ENCODE measurements at places on chromosomes 7 and 10.

GRCh38 chr7:157425761-157426160, 89.0 kb downstream of the DNAJB6 start:
- no peak for DNase-seq

GRCh38 chr10:120971671-120972070, 120.5 kb downstream of the WDR11 start:
- no peak for DNase-seq

DNA sequence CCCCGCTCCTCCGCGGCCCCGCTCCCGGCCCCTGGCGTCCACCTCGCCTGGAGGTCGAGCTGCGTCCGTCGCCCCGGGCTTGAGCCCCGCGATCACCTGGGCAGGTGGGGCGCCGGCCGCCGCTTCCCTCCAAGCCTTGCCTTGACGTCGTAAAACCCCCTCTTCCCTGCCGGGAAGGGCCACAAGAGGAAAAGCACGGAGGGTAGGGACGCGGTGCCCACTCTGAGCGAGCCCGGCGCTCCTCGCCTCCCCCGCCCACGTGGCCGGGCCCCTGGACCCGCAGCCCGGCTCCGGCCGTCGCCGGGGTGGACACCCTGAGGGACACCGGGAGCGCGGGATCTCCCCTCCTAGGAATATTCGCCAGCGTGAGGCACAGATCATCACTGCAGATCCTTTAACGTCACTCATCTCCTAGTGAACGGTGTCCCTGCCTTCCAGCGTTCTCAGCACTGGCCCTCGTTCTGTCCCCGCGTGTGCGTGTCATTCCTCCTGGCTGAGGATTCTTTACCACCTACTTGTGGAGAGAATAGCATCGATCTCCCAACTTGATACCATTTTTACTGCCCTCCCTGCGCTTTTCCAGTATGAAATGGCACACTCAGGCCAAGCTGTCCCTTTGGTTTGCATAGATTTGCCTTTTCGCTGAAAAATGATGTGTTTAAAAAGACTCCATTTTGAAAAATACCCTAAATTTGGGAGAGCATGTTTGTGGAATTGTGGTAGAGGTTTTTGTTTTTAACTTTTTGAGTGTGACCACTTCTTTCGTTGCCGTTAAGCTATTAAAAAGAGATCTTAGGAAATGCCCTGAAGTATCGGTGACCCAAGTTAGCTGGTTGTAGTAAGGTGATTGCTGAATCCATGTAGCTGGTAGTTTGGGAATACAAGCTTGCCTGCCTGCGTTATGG, 649 bp downstream of the ACTR3B start:
- DNase-seq = no peak

GRCh38 chr7:36210291-36210922, 57.4 kb downstream of the EEPD1 start:
- DNase-seq = no peak

DNA sequence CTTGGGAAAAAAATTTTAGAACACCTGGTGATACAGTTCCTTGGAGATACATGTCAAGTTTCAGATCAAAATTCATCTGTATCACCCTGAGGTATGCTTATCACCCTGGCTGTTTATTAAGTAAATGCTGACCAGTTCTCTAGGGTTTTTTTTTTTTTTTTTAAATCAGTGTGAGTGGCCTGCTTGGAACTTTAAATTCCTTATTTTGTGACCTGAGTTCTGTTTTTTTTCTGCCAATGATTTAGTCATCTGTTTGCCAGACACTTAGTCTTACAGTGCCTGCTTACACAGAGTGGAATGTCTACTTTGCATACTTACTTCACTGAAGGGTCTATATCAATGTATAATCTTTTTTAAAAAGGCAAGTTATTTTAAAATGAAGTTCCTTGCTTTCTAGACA, 1.8 kb downstream of the TSPAN13 start:
- DNase-seq = no peak

- no peak for DNase-seq
These were observed 970.2 kb downstream of the SORCS3 start for GRCh38 chr10:105611244-105611798.

DNA sequence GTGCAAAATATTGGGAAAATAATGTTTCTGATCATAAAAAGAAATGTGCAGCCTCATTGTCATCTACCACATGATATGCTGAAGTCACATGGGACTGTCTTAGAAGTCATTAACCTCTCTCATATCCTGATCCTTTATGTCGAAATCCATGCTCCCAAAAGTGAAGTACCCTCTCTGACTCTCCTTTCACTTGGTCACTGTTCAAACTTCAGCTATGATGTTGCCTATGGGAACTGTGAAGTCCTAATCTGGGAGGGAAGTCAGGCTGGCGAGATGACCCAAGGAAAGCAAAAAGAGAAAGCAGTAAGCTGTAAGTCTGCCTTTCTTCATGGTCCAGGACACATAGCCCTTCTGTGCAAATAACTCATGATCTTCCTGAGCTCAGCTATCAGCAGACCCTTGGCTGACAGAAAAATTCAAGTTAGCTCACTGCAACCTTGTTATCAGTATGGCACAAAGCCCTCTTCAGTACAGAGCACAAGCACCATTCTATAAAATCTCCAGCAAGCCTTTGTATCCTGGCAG, 29.5 kb downstream of the WASL start:
- DNase-seq = no peak

GRCh38 chr7:144024213-144024612, 24.1 kb downstream of the OR6B1 start:
- DNase-seq = no peak

GRCh38 chr7:151695951-151696541, 176.4 kb upstream of the RHEB start:
- DNase-seq = no peak

GRCh38 chr10:69573056-69573806, at the start of gene NEUROG3:
NEUROG3 (minus strand) TSS chr10:69573422; CDS start chr10:69573043, 379 bp downstream.
- DNase-seq = no peak

GRCh38 chr7:28823582-28823981, 134.5 kb downstream of the TRIL start:
- DNase-seq = no peak

- DNase-seq = no peak
These were observed 324.3 kb upstream of the GALNT17 start for GRCh38 chr7:70807650-70808049.

DNA sequence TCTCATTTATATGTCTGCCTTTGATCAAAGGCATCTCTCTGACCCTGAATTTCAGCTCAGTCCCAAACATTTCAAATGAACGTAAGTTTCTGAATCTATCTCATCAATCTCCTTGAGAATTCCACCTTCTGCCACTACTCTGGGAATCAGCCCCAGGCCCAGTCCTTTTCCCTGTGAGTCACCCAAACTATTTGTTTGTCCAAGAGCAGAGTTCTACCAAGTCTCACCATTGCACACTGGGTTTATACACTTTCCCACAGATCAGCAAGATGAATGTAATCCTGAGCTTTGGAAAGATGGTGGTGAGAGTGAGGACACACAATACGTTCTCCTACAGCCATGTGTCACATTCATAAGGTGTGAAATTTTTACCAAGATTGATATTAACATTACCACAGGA, 251.3 kb upstream of the VWC2 start:
- DNase-seq = no peak

DNA sequence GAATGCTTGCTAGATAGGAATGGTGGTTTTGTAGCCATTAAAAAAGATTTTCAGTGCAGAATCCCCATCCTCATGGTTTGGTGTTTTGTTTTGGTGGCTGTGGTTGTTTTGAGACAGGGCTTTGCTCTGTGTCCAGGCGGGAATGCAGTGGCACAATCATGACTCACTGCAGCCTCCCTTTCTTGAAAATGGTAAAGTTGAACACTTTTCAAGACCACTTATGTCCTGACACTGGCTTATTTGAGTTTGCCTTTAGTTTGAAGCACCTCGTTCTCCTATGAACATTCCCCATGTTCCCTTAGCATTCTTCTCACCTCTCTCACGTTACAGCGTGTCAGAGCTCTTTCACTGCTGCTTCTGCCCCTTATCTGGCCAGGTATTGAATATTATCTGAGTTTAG, 140.1 kb downstream of the LRRC4 start:
- DNase-seq = no peak

DNA sequence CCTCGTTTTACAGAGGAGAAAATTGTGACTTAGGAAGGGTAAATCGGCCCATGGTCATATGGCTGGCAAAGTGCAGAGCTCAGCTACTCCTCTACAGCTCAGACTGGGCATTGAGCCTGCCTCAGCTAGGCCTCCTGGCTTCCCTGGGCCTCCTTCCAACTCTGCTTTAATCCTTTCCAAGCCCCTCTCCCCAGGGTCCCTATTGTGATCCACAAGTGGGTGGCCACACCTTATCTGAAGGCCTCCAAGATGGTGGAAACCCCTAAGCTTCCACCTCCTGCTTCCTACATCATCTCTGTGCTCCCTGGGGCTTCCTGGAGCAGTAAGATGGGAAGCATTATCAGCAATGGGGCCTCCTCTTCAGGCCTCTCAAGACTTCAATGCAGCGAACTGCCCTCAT, 3.0 kb upstream of the LGI1 start:
- no peak for DNase-seq

DNA sequence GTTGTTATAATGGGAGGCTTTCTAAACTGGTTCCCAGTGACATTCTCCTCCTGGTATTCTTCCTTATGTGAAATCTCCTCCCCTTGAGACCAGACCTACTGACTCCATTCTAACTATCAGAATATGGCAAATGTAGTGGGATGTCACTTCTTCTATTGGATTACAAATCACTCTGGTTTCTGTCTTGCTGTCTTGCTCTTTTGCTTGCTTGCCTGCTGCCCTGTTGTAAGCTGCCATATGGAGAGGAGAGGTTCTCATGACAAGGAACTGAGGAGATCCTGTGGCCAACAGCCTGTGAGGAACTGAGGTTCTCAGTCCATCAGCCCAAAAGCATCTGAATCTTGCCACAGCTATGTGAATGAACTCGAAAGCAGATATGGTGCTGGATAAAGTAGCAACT, 4.7 kb upstream of the NRCAM start:
- no peak for DNase-seq

DNA sequence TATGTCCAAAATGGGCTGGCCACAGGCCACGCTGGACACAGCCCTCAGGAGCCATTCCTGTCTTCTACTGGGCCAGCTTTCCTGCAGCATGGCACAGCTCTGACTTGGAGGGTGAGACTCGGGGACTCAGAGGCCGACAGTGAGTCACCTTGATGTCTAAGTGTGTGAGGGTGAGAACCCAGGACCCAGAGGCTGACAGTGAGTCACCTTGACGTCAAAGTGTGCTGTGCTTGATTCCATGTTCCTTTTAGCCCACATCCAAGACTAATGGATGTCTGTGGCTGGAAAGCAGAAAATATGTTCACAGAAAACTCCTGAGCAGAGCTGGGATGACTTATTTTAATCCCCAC, 6.0 kb upstream of the FAM170B start:
- DNase-seq = no peak

Data from NCI-H1436 (cell line).